Activated CD8-positive, alpha-beta memory T cell treated with anti-CD3 and anti-CD28 coated beads, Interleukin-2, amount 50 U/mL, for 48 hours (primary cell): ENCODE measurements at places on chromosomes 13 and 19.

DNA sequence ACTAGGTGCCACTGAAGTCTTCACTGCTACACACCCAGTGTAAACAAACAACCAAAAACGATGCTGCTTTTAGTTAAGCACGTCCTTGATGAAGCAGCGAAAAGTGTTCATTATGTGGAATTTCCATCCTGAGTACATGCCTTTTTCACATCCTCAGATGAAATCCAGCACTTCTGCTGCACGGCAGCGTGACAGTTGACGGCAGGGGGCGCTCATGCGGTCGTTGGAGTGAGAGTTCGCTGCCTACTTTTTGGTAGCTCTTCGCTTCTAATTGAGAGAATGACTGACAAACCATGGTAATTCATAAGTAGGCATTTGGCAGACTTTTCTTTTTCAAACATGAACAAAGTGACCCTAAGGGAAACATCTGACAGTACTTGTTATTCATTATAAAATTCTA is 1124.9 kb downstream of the EFNB2 start:
- DNase-seq: peak; percentile 57

DNA sequence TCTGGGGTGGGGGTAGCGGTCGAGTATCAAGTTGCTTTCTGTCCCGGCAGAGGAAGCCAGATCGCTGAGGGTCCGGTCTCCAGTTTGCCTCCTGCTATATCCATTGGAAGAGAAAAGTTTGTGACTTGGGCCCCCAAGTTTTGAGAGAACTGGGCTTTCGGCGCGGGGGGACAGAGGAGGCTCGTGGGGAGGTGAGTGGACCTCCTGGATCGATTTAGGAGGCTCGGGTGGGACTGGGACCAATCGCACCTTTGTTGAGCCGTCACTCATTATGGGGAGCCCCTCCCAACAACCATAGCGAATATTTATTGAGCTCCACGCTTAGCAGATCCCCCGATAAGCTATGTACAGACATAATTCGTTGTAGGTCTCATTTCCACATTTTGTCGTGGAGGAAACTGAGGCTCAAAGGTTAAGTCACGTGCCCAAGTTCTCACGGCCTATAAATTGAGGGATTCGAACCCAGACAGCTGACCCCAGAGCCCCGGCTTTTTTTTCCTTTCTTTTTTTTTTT is 909 bp downstream of the RFXANK start:
- DNase-seq: no peak

GRCh38 chr19:8034178-8034525 is 18.4 kb upstream of the CCL25 start:
- no peak for DNase-seq

GRCh38 chr19:7214324-7215089 is 79.7 kb downstream of the INSR start:
- DNase-seq: no peak

- peak; percentile 82 for DNase-seq
Measured at GRCh38 chr19:7870571-7871436, 3.4 kb downstream of the PRR36 start.

DNA sequence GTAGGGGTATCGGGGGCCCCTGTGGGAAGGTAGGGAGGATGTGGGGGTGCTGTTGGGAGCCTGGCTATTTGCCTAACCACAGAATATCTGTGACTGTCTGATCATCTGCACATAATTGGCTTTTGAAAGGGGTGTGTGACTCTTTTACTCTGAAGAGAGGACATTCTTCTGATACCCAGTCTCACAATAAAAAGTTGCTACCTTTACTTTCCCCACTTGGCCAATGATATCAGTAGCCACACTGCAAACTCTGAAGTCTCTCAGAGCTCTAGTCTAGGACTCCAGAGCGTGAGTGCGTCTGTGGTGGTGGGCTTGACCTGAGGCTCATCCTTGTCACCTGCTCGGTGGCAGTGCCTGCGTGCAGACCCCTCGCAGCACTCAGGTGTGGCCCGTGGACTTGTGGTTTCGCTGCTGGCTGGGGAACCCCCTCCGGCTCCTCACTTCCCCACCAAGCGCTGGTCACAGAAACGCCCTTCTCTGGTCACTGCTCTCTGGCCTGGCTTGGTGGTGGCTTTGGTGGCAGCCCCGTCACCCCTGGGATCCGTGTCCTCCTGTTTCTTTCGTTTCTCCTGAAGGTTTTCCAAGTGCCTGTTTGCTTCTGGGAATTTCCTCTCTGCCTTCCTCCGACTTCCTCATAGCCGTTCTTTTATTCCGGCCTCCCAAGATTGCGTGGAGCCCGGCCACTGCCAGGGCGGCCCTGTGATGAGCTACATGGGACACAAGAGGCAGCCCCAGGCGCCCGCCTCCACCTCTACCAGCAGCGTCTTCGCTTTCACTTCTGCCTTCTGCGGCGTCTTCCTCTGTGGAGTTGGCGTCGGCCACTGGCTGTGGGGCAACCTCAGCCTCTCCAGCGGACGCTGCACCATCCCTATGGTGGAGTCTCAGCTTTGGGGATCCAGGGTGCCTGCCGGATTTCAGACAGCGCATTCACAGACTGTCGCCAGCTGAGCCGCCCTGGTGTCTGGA is 78.0 kb downstream of the ATP11A start:
- no peak for DNase-seq

GRCh38 chr19:42051166-42052115 is 18.6 kb downstream of the GRIK5 start:
- DNase-seq: peak; percentile 72

DNA sequence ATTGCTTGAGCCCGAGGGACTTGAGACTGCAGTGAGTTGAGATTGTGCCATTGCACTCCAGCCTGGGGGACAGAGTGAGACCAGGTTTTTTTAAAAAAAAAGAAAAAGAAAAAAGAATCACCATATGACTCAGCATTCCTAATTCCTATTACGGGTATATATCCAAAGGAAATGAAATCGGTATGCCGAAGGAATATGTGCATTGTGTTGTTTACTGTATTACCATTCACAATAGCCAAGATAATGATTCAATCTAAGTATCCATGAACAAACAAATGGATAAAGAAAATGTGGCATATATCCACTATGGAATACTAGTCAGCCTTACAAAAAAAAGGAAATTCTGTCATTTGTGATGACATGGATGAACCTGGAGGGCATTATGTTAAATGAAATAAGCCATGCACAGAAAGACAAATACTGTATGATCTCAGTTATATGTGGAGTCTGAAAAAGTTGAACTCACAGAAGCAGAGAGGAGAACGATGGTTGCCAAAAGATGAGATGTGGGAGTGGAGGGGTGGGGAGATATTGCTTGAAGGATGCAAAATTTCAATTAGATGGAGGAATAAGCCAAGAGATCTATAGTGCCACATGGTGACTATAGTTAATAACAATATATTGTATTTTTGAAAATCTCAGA is 4.3 kb upstream of the KL start:
- DNase-seq: no peak

GRCh38 chr13:75985132-75985531 is 349.0 kb downstream of the LMO7 start:
- DNase-seq: no peak

DNA sequence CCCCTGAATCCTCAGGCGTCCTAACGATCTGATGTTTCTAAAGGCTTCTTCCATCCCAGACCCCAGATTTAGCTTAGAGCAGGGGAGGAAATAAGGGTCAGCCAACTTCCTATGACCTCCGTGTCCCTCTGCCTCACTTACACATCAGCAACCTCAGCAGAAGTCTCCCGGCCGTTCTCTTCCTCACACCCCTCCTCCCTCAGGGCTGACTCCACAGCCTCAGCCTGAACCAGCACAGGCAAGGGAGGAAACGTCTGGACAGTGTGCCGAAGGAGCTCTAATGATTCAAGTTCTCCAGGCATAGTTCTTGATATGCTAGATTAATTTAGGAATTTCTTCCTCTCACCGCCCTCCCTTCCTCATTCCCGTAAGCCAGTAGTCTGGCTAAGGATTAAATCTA is 121.4 kb downstream of the NUFIP1 start:
- DNase-seq: no peak

GRCh38 chr13:27250833-27251165 is 559 bp upstream of the RPL21 start:
- no peak for DNase-seq

GRCh38 chr13:47904241-47904640 is 96.8 kb downstream of the SUCLA2 start:
- DNase-seq: no peak

DNA sequence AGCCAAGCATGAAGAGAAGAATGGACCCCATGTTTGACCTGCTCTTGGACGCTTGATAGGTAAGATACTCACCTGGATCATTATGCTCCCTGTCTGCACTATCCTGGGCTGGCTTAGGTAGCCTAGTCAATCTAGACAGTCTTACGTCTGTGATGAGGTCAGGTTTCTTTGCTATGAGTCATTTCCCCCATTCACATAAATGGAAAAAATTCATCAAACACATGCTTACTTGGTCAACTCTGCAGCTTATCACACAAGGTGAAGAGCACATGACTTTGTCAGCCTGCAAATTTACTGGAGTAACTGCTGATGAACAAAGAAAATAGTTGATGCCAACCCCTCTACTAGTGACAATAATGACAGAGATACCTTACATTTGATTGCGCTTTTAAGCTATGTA is 170.0 kb downstream of the NUFIP1 start:
- DNase-seq: no peak

DNA sequence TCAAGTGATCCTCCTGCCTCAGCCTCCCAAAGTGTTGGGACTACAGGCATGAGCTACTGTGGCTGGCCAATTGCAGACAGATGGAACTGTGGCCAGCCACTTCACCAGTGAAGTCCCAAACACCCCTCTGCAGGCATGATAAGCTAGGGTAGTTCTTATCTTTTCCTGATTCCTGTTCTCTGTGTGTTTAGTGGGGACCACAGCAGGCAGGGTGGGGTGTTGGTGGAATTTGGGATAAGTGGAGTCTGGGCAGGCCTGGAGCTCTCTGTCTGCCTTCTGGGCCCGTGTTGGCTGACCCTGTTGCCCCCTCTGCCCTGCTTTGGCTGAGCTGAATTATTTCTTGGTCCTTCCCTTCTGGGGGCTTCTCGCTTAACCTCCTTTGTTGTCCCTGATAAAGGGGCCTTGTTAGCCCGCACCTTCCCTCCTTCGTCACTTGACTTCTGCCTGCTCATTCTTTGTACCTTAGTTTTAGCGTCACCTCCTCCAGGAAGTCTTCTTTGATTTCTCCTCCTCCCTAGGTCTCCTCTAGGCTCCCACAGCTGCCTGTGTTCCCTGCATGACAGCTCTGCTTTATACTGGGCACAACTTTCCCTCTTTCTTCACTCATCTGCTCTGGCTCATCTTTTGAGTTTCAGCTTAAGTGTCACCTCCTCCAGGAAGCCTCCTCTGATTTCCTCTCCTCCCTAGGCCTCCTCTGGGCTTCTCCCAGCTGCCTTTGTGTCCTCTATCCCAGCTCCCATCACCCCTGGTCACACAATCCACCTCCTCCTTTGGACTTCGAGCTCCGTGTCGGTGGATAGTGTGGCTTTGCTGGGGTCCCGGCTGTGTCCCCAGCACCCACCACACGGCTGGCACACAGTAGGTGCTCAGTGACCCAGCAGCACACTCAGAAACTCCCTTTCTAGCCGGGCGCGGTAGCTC is 1.7 kb upstream of the NCLN start:
- DNase-seq: no peak

GRCh38 chr13:40503966-40504591 is 162.4 kb downstream of the FOXO1 start:
- no peak for DNase-seq

GRCh38 chr13:39777527-39778061 is 122.1 kb downstream of the COG6 start:
- DNase-seq: peak; percentile 66

DNA sequence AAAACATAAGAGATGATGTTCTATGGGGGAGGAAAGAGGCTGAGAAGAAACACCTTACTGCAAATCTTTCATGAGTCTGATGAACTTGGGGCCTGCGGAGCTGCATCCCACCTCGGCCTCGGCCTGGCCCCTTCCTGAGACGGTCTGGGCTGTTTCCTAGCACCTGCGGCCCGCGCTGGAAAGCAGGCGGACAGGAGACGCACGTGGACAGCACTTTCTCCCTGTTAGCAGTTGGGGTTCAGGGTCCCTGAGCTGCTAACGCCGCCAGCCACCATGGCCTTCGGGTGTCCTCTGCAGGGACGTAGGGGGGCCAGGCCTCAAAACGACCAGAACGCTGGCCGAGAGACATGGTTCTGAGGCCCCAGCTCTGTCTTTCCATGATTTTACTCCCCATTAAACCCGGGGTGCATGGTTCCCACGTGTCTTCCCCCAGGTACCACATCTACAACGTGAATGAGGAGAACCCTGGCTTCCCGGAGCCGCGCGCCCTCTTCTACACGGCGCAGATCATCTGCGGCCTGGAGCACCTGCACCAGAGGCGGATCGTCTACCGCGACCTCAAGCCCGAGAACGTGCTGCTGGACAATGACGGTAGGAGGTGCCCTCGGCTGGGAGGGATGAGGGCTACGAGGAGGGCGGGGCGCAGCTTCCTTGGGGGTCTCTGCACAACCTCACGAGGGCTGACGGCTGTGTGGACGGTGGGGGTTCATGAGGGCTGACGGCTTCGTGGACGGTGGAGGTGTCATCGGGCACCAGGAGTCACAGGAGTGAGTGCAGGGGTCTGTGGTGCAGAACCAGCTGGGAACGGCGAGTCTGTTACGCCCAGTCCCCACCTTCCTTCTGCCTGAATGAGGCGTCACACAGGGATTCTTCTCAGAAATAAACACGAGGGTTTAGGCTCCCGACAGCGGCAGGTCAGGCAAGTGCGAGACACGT is 4.3 kb downstream of the GRK1 start:
- no peak for DNase-seq

GRCh38 chr13:80428349-80429096 is 87.6 kb upstream of the SPRY2 start:
- DNase-seq: no peak

DNA sequence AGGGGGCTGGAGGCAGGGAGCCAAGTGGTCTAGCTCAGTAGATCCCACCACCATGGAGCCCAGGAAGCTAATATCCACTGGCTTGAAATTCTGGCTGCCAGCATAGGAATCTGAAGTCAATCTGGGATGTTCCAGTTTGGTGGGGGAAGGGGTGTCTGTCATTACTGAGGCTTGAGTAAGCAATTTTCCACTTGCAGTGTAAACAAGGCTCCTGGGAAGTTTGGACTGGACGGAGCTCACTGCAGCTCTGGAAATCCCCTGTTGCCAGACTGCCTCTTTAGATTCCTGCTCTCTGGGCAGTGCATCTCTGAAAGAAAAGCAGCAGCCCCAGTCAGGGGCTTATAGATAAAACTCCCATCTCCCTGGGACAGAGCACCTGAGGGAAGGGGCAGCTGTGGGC is 349.2 kb upstream of the KLHL1 start:
- no peak for DNase-seq

- no peak for DNase-seq
Measured at GRCh38 chr19:29439688-29440550, 85.9 kb upstream of the VSTM2B start.

DNA sequence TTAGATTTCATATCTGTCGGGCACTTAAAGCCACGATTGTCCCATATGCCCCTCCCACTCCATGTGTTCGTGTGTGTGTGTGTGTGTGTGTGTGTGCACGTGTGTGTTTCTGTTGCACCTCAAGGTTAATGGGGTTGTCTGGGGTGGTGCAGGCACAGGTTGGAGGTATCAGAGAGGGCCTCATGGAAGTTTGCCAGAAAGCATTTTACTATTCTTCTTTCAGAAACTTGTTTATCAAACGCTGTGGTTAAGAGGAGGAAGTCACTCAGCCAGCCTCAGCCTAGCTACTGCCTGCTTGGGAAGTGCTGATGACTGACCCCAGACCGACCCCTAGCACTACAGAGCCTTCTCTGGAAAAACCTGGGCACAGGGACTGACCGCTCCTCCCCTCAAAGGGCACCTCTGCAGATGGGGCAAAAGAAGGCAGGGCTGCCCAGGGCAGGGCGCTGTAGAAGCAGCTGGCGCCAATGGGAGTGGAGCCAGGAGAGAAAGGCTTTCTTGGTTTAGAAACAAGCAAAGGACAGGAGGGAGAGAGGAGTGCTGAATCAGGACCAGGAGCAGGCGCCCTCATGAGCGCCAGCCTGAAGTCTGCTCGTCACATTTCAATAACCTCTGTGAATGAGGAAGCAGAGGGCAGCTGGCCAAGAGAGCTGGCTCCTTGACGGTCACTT is 3.9 kb downstream of the SIAH3 start:
- DNase-seq: no peak
